ENCODE measurements at places on chromosomes 7 and 10.

DNA sequence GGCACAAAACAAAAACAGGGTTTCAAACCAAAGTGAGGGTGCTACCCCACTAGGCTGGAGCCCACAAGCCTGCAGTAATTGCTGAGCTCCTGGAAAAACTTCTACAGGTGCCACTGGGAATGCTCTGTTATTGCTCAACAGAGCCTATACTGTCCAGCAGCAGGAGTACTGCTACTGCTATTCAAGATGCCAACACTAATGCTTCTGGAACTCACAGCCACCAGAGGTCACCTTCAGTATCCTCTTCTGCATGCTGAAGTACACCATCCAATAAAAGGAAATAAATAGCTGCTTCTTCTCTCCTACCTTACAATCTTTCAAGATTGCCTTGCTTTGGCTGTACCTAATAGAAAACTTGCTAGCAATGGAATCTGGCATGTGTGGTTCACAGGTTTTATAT lies 222.0 kb downstream of the LRRN3 start:
- no peak for DNase-seq

DNA sequence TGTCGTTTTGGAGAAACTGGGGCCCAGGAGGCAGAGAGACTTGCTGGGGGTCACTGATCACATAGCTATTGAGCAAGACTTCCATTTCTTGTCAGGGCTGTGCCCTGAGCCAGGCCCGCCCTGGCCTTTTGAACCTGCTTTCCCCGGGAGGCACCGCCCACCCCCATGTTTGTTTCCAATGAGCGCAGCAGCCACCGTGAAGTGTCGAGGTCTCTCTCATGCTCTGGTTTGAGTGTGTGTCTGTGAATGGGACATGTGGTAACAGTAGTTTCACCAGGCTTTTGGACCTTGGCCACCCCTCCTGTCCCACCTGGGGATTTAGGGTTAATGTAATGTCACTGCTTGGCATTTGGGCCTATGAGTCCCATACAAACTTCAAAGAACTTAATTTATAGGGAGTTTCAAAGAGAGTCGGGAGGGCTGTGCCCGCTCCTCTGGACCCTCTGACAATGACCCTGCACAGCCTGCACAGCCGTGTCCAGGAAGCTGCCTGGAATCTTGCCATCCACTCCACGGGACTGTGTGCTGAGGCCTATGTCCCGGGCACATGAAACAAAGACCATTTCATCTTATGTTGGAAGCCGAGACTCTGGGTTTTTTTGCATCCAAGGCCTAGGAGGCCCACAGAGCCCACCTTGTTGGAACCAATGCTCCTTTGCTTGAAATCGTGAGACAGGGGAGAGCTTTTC lies 6.3 kb downstream of the PRF1 start:
- no peak for DNase-seq

DNA sequence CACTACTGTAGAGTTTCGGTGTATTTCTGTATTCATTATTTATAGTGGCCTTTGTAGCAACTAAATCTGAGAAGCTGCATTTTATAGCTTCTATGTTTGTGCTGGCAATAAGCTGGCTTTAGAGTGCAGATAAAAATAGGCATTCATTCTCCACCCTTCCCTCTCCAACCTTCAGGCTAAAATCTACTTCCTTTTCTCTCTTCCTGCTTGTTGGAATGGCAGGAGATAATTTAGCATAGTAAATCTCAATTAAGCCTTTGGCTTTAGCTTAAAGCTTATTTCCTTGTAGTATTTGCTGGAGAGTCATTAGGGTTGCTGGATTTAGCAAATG lies 58.5 kb downstream of the CPVL start:
- no peak for DNase-seq

DNA sequence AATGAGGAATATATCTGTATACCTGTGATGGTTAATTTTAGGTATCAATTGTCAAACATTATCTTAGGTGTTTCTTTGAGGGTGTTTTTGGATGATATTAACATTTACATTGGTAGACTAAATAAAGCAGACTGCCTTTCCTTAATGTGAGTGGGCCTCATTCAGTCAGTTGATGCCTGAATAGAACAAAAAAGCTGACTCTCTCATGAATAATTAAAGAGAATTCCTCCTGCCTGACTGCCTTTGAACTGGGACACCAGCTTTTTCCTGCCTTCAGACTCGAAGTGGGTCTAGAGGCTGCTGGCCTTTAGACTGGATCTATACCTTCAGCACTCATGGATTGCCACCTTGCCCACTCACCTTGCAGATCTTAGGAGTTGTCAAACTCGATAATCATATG lies 117.9 kb upstream of the TMEM168 start:
- no peak for DNase-seq

DNA sequence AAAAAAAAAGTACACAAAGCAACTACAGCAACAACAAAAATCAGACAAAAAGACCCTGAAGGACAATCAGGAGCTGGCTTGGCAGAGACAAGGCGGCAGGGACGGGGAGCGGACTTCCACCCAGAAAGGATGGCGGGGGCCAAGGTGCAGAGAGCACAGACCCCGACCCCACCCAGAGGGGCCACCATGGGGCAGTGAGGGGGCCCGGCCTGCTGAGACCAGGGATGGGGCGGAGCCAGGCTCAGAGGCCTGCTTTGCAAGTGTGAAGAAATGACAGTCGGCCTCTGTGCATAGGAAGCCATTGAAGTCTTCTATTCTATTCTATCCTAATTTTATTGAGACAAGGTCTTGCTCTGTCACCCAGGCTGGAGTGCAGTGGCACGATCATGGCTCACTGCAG lies 82.0 kb downstream of the ELFN1 start:
- DNase-seq: no peak

DNA sequence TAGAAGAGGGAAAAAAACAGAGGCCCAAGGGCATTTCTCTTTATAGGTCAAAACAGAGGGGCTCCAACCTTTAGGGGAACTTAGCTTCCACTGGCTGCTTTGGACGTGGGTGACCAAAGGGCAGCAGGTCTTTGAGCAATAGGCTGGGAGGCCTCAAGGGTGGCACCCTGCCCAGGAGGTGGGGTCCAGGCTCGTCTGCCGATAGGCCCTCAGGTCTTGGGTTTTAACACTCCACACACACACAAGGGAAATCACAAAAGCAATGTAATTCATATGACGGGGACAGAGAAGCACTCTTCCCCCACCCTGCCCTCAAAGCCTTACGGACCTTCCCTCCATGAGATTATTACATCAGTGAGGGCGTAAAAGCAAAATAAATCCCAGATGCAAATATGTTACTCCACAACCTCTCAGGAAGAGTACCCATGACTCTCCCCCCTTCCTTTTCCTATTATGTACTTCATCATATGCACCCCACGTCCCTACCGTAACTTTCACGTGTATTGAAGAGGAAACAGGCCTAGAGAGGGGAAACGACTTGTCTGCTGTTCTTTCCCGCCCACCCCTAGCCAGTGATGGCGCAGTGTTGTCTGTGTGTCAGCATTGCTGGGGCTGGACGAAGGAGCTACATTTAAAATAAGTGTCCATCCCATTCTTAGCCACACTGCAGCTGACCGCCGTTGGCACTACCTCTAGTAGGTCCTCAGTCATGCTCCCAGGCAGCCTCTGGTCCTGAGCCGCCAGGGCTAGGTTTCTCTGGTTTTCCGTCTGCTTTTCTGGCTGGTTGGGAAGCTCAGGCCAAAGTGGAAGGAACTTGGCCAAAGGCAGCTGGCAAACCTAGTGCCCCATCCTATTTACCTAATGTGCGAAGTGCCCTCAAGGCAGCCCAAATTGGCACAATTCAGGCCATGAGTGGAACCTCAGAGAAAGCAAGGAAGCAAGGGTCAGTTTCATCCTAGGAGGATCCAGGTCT lies 2.1 kb downstream of the PCBD1 start:
- DNase-seq: no peak

DNA sequence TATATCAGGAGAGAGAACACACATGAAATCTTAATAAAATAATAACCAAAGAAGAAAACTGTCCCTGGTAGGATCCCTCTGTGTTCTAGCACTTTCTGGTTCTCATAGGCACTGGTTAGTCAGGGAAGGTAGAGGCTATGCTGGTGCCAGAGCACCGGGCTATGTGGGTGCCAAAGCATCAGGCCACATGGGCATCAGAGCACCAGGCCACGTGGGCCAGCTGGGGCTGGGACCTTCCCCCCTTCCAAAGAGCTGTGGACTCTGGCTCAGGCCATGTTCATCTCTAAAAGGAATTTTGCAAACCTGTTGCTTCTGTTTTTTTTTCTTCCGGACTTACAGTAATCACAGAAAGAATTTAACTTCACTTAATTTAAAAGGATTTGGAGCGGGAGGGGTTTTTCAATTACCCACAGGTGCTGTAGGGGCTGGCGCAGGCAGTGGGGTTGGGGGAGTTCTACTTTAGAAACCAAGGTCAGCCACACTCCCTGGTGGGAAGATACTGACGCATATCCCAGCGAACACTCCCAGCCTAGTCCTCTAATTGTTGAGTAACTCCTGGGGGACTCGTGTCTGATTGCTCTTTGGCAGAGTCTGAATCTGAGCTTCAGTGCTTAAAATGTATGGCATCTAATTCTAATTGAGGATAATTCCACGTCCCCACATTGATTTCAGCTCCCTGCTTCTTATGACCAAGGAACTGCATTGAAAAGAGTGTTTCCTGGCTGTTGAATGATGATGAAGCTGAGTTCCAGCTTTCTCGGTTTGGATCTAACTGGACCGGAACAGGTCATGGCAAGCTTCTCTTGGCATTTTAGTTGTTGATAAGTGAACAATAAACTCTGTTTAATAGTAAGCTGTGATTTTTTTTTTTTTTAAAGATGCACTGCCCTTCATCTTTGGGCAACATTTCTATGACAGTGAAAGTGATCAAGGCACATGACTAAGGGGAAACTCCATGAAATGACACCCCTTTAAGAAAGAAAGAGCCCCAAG lies 110.7 kb upstream of the FZD8 start:
- no peak for DNase-seq

DNA sequence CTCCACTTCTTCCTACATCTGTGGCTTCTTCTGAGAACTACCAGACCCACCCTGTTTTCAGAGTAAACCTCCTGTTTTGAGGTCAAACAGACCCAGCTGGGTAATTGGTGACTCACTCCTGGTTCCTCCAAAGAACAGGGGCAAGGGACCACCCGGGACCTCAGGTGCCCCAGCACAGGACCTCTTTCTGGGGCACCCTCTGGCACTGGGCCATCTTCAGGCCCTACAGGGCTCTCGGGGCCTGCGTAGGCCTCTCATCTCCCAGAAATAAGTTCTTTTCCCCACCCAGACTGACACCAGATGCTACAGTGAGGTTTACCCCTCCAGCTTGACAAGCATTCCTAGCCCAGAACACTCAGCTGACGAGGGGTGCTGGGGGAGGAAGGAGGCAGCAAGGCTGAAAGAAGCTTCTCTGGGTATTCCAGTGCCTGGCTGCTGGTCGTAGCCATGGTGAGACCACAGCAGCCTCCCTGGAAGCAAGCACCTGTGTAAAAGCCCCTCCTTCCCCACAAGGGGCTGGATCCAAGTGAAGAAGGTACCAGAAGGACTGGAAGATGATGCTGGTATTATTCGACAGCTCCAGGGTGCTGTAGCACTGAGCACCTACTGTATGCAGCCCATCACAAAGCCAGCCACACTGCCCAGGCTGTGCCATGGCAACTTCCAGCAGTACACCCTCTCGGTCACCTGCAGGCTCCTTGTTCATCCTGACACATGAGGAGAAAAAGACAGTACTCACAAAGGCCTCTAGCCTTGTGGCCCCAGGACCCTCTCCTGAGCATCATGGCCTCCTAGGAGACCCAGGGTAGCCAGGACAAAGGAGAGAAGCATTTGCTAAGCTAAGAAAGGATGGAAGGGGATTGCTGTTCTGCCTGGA lies 47.4 kb downstream of the ALOX5 start:
- peak; percentile 39 for DNase-seq

GRCh38 chr10:133253361-133253955 lies 15.8 kb downstream of the VENTX start:
- DNase-seq: no peak

DNA sequence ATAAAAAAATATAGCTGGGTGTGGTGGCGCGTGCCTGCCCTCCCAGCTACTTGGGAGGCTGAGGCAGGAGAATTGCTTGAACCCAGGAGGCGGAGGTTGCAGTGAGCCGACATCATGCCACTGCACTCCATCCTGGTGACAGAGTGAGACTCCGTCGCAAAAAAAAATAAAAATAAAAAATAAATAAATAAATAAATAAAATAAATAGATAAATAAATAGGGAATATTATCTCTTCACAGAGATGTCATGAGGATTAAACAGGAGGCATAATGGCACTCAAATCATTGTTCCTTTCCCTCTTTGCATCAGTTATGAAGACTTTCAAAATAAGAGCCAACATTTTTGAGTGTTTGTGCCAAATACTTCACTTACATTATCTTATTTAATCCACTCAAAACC lies 32.0 kb upstream of the BMPR1A start:
- DNase-seq: no peak

DNA sequence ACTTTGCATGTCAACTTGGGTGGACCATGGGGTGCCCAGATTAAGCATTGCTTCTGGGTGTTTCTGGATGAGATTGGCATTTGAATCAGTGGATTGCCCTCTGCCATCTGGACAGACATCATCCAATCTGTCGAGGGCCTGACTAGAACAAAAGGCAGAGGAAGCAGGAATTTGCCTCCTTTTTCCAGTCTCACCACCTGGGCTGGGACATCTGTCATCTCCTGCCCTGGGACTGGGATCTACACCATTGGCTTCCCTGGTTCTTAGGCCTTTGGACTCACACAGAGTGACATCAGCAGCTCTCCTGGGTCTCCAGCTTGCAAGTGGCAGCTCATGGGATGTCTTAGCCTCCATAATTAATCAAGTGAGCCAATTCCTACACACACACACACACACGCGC lies 10.3 kb downstream of the SLC13A4 start:
- no peak for DNase-seq

DNA sequence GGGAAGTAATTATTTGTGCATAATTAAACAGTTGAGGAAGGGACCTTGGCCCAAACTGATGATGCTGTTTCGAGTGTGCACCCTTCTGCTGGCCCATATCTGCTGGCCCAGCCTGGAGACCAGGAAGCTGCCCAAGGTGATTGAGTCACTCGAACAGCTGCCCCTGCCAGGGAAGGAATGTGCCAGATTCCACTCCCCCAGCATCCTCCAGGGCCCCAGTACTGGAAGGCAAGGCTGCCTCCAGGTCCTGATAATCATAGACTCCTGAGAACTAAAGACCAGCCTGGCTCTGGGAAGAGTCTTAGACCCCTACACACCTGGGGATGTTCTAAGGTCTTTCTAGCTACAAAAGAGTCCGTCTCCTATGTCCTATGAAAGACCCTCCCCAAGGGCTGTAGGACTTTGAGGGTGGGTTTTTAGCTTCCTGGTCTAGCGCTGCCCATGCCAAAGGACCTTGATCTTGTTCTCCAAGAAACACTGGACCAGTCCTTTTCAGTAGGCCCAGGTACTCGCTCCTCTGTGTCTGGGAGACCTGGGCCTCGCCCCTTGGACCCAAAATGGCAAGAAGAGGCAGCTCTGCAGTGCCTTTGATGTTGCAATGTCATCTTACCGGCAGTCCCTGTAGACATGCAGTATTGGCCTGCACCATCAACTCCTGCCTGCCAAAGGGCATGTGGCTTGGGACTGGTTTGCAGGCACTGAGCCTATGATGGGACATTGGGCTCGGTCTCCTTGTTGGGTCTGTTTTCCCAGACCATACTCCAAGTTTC lies 103.2 kb upstream of the GPR26 start:
- no peak for DNase-seq

- DNase-seq: no peak
These were observed 14.8 kb downstream of the INHBA start for GRCh38 chr7:41688012-41688625.
